Stimulated activated CD4-positive, alpha-beta T cell treated with anti-CD3 and anti-CD28 coated beads, Interleukin-2, amount 100 ng/mL, for 24 hours (primary cell): ENCODE measurements at places on chromosomes 11 and 22.

GRCh38 chr11:114820621-114821020 lies 142.3 kb downstream of the NXPE2 start:
- DNase-seq: no peak

GRCh38 chr11:102546427-102546826 lies 15.9 kb upstream of the MMP7 start:
- no peak for DNase-seq

- DNase-seq: no peak
Measured at GRCh38 chr11:32055861-32056260, 35.0 kb upstream of the RCN1 start.

- DNase-seq: no peak
Measured at GRCh38 chr11:131642756-131643531, 272.5 kb downstream of the NTM start.

DNA sequence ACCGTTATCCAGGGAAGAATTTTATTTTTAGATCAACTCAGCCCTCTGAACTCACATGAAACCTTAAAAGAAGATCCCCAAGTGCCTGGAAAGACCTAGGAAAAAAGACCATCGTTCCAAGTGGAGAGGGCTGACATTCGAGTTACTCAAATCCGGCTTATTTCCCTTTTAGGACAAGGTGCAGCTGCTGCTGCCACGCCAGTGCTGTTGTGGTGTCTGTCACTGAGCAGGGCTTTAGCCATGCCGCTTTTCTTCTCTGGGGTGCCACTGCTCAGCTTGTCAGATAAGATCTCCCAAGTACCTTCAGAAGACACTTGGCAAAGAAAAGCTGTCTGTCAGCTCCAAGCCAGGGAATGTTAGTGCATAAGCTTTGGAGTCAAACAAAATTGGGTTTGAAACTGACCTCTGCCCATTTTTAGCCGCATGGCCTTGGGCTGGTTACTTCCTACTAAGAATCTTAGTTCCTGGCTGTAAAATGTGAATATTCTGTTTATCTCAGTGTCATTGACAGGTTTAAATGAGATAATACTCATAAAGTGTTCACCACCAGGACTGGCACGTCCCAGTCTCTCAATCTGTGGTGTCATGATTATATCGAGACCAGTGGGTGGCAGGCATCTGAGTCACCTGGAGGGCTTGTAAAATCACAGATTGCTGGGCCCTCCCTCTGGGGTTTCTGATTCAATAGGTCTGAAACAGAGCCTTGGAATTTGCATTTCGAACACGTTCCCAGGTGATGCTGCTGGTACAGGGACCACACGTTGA lies 117.5 kb downstream of the PKNOX2 start:
- DNase-seq: no peak

DNA sequence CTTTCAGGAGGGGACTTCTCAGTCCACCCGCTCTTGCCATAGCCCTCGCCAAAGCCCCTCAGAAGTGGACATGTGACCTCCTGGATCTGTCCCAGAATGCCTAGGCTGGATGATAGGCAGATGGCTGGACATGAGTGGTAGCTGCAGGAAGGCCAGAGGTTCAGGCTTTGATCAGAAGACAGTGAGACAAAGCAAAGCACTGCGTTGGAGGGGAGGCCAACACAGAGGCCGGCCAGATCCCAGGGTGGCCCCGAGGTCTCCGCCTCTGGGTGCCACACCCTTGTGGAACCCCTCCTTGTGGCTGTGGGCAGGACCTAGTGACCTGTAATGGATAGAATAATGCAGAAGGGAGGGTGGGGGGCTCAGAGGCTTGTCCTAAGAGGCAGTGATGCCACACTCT lies 147.6 kb downstream of the OPCML start:
- no peak for DNase-seq

GRCh38 chr11:113728814-113729213 lies 22.7 kb upstream of the TMPRSS5 start:
- DNase-seq: no peak

GRCh38 chr22:44724859-44725258 lies 22.9 kb downstream of the PRR5 start:
- DNase-seq: no peak

DNA sequence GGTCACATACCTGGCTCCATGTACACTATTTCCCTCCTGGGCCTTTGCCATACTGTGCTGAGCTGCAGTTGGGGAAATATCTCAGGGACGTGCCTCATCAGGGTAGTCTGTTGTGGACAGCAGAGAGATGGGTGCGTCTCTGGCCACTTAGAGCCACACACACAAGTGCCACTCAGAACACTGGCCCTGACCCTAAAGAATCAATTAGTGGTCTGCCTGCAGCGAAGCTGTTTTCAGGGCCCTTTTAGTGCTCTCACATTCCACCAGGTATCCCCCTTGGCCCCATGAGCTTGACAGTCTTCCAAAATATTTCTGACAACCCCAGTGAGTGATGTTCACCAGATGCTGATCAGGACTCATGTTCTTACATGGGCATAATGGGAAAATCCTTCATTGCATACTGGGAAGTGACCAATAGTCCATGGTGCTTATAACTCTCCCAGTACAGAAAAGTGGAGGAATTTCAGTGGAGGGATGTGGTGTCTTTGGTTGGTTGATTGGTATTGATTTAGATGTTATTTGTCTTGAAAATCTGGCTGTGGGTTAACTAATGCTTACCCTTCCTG lies 66.1 kb downstream of the ME3 start:
- no peak for DNase-seq

DNA sequence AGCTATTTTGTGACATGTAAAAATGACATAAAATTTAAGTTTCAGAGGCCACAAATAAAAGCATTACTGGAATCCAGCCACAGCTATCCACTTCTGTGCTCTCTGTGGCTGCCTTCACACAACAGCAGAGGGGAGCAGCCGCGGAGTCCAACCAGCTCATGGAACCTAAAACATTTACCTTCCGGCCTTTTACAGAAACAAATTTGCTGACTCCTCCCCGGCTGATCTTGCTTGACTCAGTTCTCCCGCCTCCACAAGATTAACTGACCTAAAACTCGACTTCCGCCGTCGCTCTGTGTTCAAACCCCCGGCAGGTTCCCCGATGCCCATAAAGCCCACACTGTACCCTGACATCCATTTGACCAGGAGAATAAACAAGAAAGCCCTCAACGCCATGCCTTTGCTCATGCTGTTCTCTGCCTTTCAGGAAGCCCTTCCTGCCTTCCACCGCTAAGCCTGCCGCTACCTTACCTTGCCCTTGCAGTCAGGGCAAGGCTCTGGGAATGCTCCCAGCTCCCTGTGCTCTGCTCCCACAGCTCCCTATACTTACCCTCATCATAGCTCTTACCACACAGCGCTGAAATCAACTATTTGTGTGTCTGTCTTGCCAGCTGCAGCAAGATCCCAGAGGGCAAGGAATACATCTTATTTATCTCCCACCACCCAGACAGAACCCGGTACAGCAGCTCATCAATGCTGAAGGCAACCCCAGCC lies 35.4 kb downstream of the MICAL3 start:
- no peak for DNase-seq

GRCh38 chr11:17463546-17464174 lies 13.0 kb downstream of the ABCC8 start:
- no peak for DNase-seq

GRCh38 chr22:27576815-27577573 lies 224.6 kb downstream of the MN1 start:
- DNase-seq: no peak

DNA sequence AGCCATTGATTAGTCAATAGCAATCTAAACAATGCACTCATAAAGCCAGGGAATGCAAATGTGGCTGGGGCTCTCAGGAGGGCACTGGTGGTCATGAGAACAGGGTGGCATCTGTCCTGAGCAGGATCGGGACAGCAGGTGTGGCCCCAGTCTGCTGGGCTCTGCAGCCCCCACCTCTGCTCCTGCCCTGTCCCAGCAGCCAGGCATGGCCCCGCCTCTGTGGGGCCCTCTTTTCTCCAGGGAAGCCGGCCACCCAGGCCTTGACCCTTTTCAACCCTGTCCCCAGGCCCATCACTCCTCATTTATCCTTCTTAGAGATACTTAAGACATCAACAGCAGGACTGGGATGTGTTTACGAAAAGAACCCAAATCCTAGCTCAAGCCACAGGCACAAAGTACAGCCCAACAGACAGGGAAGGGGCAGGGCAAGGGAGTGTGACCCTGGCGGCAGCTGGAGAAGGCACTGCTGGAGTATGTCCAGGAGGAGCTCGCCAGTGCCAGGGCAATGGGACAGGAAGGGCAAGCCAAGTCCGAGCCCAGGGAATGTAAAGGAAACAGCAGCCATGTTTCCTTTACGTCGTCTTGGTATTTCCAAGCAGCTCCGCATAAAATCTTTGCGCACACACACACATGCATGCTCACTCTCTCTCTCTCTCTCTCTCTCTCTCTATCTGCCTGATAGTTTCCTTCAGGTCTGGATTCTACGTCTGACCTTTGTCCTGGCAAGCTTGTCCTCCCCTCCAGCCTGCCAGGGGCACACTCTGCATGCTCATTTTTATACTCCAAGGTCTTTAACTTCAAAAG lies 59.9 kb downstream of the DGCR2 start:
- DNase-seq: no peak

- DNase-seq: no peak
Measured at GRCh38 chr22:44394246-44395117, 81.7 kb upstream of the SHISAL1 start.

DNA sequence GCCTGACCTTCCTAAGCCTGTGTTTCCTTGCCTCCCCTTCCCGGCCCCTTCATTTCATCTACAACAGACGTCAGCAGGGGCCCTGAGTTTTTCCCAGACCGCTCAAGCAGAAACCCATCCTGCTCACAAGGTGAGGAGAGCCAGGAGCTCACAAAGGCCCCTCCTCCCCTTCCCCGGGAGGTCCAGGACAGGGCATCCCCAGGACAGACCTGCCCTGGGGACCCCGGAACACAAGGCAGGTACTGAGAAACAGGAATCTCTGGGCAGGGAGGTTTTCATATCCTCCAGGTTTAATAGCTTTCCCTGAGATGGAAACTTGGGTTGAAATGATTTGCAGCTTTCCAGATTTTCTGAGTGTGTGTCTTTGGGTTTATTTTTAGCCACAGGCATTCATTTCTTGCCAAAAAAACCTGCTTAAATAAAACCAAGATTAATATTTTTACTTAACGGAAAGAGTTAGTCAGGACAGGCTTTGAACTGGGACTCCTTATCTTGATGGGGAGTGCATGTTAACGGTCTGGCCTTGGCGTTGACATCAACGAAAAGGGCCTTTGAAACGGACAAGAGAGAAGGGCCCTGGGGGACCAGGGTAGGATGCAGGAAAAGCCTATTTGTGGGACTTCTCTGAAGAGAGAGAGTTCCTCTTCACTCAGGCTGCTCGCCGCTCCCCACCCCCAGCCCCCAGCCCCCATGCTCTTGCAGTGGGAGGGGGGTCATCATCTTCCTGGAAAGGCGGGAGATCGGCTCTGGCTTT lies 38.5 kb downstream of the TIMP3 start:
- DNase-seq: no peak

DNA sequence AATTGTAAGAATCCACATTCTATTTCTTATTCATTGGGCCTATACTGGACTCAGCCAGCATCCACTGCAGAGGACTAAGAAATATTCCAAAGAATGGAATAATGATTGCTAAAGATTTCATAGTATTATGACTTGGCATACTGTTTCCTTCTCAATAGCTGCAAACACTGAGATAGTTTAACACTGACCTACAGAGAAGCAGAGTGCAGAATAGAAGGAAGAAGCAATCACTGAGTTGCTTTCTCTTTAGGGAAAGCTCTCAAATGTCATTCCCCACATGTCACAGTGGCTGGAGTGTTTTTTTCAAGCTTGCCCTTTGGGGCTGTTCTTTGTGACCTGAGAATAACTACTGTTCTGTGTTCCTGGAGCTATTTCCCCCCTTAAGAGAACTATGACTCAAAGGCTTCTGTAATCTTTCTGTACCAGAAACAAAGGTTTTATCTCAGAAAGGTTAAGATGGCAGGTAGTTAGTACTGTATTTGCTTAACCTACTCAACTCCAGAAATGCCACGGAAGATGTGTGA lies 243.6 kb upstream of the LUZP2 start:
- DNase-seq: no peak

GRCh38 chr11:93128574-93128973 lies 69.2 kb downstream of the SLC36A4 start:
- DNase-seq: no peak

DNA sequence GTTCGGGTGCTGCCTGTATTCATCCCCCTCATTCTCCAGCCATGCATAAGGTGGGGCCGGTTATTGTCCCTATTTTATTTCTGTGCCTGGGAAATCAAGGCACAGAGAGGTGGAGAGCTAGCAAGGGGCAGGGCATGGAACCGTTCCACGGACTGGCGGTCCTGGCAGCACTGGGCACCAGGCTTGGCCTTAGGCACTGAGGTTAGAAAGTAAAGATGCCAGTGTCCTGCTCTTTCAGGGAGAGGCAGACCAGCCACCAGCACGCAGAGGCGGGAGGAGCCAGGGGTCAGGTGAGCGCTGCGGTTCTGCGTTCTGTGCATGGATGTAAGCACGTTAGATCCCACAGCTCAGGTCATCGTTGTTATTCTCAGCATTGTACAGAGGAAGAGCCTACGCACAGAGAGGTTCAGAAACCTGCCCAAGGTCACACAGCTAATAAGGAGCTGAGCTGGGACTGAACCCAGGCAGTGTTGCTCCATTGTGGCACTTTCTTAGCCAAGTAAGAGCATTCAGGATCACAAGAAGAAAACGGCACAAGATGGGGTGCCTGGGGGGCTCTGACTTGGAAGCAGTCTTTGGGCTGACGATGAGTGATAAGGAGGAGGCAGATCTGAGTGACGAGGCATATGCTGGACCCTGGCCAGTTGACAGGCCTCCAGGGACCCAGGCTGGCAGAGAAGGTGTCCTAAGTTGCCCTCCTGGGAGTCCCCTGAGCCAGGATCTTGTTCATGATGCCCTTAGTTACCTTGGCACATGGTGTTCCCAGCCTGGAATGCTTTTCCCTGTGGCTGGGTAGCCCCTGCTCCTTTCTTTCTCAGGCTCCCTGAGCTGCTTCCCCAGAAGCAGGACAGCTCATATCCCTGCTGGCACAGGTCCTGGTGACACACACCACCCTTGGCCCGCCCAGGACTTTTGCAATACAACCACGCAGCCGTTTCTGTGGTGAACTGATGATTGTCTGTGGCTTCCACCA lies 41.1 kb downstream of the OSBPL5 start:
- no peak for DNase-seq

- no peak for DNase-seq
Measured at GRCh38 chr22:25938151-25938550, 196.2 kb downstream of the MYO18B start.

- DNase-seq: peak; percentile 29
Measured at GRCh38 chr11:77411137-77411707, 62.7 kb downstream of the PAK1 start.

DNA sequence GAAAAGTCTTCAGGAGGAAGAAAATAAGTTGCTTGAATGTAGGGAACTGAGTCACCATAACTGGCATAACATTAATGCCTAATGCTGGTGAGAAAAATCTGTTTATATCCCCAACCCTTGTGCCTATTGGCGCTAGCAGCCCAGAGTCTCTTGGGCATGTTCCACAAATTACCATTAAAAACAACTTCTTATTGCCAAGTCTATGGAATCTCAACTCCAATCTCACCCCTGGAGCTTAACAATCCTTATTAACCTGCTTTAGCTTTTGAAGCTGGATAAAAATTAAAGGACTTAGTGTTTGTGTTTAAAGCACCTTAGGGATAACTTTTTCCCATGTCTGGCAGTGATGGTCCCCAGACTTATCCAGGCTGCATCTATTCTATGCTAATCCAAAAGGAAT lies 143.0 kb downstream of the APIP start:
- DNase-seq: no peak
